ENCODE measurements at places on chromosomes 2 and 18.

DNA sequence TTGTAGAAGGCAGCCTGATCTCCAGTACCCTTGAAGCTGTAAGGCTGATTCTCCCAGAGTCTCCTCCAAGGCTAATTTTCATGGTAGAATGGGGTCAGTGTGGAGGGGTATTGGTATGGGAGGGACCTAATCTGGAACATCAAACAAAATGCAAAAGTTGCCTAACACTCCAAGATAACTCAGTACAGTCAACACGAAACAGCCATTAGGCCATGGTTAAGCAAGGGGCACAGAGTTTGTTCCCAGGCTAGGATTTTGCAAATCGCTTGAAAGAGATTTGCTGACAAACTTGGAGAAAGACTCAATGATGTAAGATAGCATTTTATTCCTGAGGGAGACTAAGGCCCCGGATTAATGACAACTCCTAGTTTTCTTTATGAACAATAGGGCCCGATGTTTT, 5.4 kb downstream of the PID1 start:
- DNase-seq = no peak

- DNase-seq = no peak
These were observed at the start of gene MAP3K19 for GRCh38 chr2:135047300-135047699. TSS of gene MAP3K19 (minus strand) at chr2:135047447. CDS start at chr2:135024647, 22,800 bp downstream.

DNA sequence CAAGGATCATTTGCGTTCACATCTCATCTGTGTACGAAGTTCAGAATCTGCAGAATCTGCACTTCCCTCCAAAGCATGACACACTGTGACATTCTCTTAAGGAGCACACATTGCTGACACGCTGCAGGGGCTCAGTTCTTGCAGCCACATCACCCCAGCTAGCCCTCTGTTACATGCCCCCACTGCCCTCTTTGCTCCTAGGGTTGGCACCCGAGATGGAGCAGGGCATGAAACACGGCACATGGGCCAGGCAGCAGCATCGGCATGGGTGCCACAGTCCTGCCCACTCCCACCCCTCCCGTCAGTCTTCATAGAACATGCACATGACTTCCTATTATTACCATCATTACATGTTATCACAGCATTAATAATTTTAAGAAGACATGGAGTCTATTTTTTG, 76.4 kb downstream of the COL6A3 start:
- DNase-seq = no peak

- DNase-seq = no peak
These were observed 164.3 kb downstream of the NEDD4L start for GRCh38 chr18:58208207-58208932.

- no peak for DNase-seq
These were observed 2.8 kb upstream of the GYPC start for GRCh38 chr2:126653109-126653508.

DNA sequence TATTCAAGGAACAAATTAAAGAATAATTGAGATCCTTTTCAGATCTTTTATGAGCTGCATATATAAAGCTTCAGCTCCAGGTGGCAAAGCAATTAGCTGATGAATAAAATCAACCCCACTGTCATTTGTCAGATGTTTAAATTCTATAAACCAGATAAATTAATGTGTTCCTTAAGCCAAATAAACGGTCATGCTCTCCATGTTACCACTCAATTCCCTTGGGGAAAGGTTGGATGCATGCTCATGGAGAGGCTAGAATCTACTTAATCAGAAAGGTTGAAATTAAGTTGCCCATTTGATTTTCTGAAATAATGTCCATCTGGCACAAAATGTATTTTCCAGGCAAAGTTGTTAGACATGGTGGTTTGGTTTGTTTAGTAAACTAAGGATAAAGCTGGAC, 282.5 kb upstream of the SPRED2 start:
- no peak for DNase-seq

DNA sequence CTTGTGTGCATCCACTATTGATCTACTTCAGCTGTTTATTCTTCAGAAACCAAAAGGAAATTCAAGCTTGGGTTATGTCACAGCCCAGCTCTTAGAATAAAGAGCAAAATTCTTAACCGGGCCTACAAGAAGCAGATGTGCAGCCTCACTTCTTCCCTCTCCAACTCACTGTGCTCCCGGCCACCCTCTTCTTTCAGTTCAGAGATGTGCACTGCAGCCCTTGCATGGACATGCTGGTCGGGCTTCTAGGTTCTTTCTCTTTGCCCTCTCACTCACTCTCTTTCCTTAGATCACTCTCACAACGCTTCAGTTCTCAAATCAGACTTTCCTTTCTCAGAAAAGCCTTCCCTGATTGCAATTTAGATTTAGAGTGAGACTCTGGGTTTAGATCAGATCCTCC, 104.1 kb downstream of the CHN1 start:
- peak; percentile 51 for DNase-seq

GRCh38 chr2:198374375-198375082, 570.1 kb downstream of the PLCL1 start:
- DNase-seq = peak; percentile 64

DNA sequence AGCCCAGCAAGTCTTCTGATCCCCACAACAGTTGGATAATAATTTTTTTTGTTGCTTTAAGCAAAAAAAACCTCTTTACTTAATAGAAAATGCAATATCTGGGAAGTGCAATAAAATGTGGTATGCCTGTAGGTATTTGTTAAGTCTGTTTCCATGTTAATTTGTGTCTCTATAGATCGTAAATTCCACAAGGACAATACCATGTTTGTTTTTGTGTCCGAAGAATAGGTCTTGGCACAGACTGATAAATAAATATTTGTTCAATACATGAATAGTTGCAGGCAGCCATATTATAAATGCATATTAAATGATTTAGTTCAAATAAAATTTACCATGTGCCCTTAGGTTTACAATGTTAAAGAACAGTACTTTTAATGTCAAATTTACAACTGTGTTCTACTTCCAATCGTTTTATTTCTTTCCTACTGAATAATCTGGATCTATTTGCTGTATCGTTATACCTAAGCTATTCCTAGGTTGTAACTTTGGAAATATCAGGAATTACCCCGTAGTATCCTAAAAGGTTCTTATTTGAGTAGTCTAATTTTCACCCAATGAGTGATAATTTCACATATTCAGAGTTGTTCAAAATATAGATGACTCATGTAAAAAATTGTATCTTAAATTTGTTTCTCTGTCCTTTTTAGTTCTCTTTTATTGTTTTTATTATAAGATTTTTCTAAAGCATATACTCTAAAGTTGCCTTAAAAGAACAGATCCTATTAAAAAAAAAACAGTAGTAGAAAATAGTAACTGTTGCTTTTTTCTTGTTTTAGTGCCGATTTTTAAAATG, 151.8 kb downstream of the EHBP1 start:
- no peak for DNase-seq

- no peak for DNase-seq
These were observed 14.5 kb downstream of the DNAJC27 start for GRCh38 chr2:24957221-24957620.

- no peak for DNase-seq
These were observed 147.8 kb upstream of the ZNF236 start for GRCh38 chr18:76674596-76674995.

DNA sequence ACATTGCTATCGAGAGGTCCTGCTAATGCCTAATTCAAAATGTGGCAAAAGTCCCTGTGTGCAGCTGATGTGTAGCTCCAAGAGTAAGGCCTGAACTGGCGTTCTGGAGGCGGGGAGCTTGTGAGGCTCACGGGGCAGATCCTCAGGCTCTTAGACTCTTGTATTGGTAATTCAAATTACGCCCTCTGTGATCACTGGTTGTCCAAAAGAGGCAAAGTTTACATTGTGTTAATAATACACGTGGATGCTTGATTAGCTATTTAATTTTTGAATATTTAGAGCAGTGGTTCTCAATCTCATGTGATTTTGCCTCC, 12.4 kb upstream of the CRYGA start:
- DNase-seq = no peak

- DNase-seq = no peak
These were observed 3.6 kb downstream of the CRYGB start for GRCh38 chr2:208142240-208142924.

DNA sequence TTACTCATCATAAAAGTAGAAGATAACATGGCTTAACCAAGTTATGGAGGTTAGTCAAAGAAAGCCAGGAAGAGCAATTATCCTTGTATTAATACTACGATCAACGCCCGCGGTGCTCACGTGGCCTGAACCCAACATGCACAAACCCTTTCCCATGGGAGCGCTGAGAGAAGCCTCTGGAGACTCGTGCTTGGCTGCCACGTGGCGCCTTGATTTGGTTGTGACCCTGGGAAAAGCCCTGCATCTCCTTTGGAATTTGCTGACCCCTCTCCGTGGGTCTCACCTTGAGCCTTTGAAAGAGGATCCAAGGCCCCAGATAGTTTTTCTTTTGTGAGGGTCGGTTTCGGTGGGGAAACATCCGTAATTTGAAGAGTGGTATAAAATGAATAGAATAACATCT, 255.6 kb downstream of the DCDC2C start:
- no peak for DNase-seq

GRCh38 chr2:140085674-140086073, 1305.5 kb upstream of the NXPH2 start:
- DNase-seq = no peak

DNA sequence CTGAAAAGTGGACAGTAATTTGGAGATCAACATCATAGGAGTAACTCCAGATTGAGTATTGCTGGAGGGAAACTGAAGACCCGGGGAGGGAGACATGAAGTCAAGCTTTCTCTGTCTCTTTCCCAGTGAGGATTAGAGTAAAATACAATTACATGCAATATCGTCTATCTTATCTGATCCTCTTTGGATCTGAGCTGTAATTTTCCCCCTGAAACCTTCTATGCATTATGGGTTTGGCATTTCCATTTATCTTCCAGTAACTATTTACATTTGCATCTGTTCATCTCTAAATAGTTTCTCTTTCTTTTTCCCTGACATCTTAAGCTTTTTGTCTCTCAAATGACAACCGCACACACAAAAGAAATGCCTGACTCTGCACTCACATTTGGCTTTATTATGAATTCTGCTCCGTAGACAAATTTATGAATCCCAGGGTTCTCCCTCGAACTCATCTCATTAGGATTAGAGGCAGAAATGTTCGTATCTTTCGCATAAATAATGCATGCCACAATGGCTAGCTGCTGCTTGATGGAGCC, 113.1 kb downstream of the SPP2 start:
- peak; percentile 13 for DNase-seq

DNA sequence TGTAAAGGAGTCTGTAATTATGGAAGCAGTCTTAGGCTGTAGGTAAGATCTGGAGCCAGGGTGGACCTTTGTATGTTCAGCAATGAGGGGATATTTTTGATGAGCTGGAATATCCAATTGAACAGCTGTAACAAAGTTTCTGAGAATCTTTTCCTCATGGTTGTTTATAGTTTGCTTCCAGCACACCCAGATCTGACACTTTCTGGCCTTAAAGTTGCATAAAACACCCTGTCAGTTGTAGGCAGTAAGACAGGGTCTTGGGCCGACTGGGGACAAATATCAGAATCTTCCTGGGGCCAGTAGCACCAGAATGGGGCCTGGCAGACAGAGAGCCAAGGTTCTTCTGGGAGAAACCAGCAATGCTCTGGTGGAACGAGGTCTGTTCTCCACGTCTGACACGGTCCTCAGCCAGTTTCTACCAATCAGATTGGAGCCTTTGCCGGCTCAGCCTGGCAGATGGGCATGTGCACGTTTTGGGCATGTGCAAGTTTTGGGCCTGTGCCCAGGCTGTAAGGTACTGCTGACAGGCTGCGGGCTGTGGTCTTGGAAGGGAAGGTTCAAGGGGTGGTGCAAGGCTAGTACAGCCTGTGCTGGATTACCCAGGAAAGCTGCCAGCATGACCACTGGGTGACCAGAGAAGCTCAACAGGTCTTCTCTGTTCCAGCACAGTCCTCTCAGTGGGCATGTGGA, 89.8 kb downstream of the PRKCE start:
- no peak for DNase-seq

DNA sequence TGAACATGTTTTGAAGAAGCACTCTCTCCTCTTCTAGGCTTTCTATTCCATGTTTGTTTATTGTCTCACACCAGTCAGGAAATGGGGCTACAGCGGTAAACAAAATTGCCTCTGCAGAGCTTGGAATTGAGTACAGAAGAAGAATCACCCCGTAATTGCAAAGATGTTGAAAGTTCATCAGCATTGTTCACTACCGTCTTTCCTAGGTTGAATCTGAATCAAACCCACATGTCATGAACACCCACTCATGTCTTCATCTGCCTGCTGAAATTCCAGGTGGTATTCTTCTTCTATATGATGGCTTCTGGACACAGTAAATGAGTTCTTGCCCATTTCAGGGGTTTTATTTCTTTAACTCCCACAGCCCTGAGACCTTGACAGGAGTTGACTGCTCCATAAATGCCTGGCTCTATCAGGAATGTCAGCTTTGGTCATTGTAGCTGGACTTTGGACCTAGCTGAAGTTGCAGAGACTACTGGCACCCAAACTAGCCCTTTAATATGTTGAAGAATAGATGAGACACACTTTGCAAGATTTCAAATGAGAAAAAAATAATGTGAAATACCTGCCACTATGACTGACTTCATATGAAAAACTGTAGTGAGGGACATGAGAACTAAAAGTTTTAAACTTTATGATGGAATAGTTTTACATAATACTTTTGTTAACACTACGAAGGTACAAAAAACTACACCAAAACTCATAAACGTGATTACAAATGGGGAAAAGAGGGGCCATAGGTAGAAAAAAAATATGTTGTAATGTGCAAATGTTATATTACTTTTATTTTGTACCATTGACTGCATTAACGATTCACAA, 1235.3 kb upstream of the ZEB2 start:
- no peak for DNase-seq

GRCh38 chr18:61662726-61663125, 230.1 kb downstream of the RNF152 start:
- peak; percentile 10 for DNase-seq

DNA sequence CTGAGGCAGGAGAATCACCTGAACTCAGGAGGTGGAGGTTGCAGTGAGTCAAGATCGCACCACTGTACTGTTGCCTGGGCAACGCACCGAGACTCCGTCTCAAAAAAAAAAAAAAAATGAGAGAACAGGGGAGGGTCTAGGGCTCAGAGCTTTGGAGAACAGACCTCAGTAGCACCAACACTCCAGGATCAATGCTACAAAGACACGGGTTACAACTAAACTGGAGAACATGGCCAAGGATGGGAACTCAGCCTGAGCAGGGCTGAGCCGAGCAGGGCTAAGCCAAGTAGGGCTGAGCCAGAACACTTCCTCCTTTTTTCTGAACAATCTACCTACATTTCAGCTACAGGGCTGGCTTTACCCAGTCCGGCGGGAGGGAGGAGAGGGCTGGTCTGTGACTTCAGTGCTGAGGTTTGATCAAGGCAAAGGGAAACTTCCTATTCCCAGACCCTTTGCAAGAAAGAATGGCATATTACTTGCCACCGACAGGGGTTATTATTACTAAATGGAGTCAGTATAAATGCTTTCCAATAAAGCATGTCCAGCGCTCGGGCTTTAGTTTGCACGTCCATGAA, 2.9 kb upstream of the CASP8 start:
- DNase-seq = no peak
